Fibroblast of villous mesenchyme (primary cell): ENCODE measurements at places on chromosomes 2 and 18.

DNA sequence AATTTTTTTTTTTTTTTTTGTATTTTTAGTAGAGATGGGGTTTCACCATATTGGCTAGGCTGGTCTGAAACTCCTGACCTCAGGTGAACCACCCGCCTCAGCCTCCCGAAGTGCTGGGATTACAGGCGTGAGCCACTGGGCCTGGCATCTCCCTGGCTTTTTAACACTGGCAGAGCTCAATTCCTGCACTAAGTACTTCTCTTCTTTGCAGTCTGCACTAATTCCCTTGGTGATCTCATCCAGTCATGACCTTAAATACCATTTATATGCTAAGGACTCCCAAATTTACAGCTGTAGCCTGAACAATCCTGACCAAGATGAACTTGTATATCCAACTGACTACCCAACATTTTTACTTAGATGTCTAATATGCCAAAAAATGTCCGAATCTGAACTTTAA is 10.2 kb downstream of the PREPL start:
- DNase-seq, result peak; percentile 63

DNA sequence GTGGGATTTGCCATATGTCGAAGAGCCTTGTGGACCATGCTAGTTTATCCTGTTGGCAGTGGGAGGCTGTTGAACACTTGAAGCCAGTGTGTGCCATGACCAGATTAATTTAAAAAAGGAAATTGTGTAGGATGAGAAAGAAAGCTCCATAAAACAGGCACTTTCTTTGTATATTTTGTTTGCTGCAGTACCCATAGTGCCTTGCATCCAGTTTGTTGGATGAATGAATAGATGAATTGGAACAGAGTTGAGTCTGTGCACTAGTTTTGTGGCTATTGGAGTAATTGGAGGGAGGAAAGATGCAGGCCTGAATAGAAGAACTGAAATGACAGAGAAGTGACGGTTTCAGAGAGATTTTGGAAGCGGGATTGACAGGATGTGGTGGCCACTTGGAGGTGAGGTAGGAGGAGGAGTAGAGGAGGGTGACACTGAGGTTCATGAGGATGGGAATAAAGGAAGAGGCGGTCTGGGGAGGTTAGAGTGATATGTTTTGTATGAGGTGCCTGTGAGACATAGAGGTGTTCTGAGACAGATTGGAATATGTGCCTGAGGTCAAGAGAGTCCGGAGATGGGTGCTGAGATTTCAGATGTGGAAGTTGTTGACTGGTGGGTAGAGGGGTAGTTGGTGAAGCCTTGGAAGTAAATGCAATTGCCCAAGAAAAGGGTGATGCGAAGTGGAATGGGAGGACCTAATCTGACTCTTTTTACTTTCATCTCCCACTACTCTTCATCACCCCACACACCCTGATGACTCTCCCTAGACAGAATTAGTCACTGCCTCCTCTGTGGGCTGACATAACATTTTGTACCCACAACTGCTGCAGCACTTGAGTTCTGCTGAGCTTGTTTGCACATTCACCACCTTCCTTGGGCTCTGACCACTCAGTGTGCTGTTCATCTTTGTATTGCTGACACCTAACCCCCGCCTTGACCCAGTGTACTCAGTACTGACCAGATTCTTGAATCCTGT is 5.1 kb downstream of the DGUOK start:
- peak; percentile 11 for DNase-seq

DNA sequence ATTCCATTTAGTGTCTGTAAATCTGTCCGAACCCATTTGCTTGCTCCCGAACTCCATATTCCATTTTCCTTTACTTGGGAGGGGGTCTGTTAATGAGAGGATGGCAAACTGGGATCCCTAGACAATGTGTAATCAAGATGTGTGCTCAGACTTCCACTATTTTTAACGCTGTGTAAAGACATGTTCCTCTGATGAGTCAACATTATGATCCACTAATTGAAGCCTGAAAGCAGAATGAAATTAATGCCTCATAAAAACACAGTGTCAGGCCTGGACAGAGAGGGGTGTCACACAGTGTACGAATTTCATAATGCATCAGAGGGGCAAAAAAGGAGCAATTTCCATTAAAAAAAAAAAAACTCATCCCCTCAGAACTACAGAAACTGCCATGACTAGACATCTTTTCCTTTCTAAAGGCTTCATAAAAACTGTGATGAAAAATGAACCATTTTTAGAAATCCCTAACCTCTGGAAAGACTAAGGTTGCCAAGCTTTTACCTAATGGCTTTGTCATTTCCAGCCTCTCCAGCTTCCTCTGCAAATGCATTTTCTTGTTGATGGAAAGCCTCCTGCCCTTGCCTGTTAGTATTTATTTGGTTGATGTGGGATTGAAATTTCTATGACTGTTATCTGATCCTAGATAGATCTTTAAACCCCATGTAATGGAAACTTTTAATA is 209.2 kb upstream of the DCC start:
- no peak for DNase-seq

- no peak for DNase-seq
Observed at GRCh38 chr2:45761635-45762034, 110.2 kb downstream of the PRKCE start.
